ENCODE measurements at places on chromosomes 1 and 21.

GRCh38 chr1:200172311-200172710, 144.8 kb downstream of the NR5A2 start:
- no peaks in the 10 kb centered on the region for H3K36me3 ChIP-seq
- DNase-seq = no peak
- H3K4me3 ChIP-seq = no peak overlapping the region
- no peak overlapping the region for H3K27ac ChIP-seq

- peak; percentile 67 for DNase-seq
- no peaks in the 10 kb centered on the region for H3K36me3 ChIP-seq
- no peaks in the 10 kb centered on the region for H3K27me3 ChIP-seq
- peaks cover 28% of the 10 kb centered on the region for H3K4me1 ChIP-seq
Observed at GRCh38 chr1:234533975-234534876, 55.2 kb upstream of the TARBP1 start.

DNA sequence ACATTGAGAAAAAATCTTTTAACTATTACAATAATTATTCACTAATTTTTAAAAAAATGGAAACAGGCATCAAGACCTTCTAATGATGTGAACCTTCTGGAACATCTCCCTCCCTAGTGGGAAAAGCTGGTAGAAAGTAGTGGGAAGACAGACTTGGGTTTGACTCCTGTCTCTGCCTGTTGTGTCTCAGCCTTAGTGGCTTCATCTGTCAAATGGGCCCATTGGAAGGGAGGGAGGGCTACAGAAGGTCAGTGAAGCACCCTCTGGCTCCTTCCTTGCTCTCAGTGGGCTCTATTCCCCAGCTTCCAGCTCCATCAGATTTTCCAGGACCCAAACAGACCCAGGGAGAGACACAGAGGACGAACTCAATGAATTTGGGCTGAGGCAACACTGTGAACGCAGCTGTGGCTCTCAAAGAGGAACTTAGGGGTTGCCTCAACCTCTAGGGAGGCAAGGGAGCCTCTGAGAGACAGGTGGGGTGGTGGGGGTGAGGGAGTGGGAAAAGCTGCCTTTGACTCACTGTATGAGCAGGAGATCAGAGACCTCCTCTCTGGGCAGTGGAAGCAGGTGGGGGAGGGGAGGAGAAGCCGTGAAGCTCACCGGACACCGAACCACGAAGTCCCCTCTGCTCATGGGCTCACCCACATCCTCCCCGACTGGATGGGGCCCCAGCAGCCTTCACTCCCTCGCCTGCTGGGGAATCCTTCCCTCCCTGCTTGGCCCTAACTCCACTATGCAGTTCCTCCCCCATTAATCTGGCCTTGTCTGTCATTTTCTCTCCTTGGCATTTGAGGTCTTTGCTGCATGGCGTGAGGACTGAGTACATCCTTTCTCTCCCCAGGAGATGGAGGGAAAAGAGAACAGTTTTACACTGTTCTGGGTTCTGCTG, 4.5 kb downstream of the CNR2 start:
- peaks cover 3% of the 10 kb centered on the region for H3K27me3 ChIP-seq
- H3K4me3 ChIP-seq = no peak overlapping the region
- H3K36me3 ChIP-seq = no peaks in the 10 kb centered on the region
- H3K4me1 ChIP-seq = peaks cover 3% of the 10 kb centered on the region
- no peak overlapping the region for H3K27ac ChIP-seq
- DNase-seq = no peak

DNA sequence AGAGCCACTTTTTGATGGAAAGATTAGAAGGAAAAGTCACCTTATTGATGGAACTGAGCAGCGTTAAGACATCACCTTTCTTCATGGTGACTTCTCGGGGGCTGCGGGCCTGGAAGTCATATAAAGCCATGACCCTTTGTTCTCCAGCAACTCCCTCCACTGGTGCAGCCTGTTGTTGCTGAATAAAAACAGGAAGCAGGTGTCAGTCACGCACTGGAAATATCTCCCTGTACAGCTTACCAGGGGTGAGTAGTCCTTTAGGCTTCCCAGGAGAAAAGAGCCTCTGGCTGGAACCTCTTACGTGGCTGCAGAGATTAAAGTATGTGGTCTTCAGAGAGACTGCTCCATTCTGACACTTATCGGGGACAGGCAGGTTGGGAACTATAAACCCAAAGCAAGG, 31.9 kb downstream of the SPTA1 start:
- no peaks in the 10 kb centered on the region for H3K4me1 ChIP-seq
- no peaks in the 10 kb centered on the region for H3K36me3 ChIP-seq
- peak; percentile 14 for DNase-seq
- no peaks in the 10 kb centered on the region for H3K27me3 ChIP-seq
- H3K4me3 ChIP-seq = no peak overlapping the region
- H3K27ac ChIP-seq = no peak overlapping the region

DNA sequence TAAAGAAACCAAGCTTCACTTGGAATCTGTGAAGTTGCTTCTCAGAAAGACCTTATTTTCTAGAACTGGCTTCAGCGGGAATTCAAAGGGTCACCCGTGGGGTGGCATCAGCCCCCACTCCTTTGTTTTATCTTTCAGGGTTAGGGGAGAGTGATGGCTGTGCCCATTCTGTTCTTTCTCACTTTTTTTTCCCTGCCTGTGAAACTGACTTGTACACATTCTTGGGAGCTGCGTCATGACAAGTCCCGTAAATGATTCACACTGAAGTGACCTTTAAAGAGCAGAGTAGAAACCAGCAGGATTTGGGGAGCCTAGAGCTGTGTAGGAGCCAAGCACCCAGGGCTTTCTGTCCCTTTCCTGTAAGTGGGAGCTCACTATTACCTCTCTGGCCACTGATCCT, 43.8 kb downstream of the SLC44A3 start:
- H3K4me3 ChIP-seq = no peak overlapping the region
- H3K4me1 ChIP-seq = peaks cover 21% of the 10 kb centered on the region
- no peaks in the 10 kb centered on the region for H3K27me3 ChIP-seq

DNA sequence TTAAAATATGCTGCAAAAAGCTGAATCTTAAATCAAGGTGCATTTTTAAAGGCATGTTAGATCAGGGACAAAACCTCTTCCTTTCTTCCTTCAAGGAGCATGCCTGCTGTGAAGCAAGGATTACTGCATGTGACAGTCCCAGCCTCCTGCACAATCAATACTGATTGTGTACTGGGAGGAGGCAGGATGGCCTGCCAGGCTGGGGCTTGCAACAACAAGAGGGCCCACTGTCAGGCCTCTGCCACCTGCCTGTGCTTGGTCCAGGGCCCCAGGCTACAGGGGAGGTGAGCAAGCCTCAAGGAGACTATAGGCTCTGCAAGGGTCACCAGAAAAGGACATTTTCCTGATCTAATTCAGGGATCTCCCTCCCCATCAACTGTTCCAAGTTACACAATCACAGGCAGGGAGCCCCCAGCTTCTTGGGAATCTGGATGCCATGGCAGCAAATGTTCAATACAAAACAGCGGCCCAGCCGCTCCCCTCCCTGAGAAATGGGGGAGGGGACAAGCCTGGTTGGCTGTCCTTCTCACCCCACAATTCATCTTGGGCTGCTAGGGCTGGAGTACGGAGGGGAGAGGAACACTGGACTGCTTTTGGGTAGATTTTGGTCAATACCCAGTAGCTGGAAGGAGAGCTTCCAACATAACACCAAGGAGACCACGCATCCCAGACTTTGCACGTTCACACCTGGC, 76.7 kb downstream of the SSBP3 start:
- no peak overlapping the region for H3K27ac ChIP-seq
- no peaks in the 10 kb centered on the region for H3K27me3 ChIP-seq
- no peak for DNase-seq
- peaks cover 5% of the 10 kb centered on the region for H3K36me3 ChIP-seq
- H3K4me1 ChIP-seq = peaks cover 45% of the 10 kb centered on the region

- H3K27me3 ChIP-seq = no peaks in the 10 kb centered on the region
- DNase-seq = no peak
- no peak overlapping the region for H3K27ac ChIP-seq
- peaks cover 2% of the 10 kb centered on the region for H3K36me3 ChIP-seq
- no peak overlapping the region for H3K4me3 ChIP-seq
- no peaks in the 10 kb centered on the region for H3K4me1 ChIP-seq
Observed at GRCh38 chr1:198318085-198318484, 161.3 kb downstream of the NEK7 start.

GRCh38 chr1:30875197-30875596, 33.4 kb downstream of the SDC3 start:
- no peak overlapping the region for H3K27ac ChIP-seq
- H3K36me3 ChIP-seq = peaks cover 54% of the 10 kb centered on the region
- H3K27me3 ChIP-seq = no peaks in the 10 kb centered on the region
- H3K4me1 ChIP-seq = peaks cover 8% of the 10 kb centered on the region
- no peak overlapping the region for H3K4me3 ChIP-seq

- no peak overlapping the region for H3K27ac ChIP-seq
- DNase-seq = peak; percentile 67
- no peaks in the 10 kb centered on the region for H3K4me1 ChIP-seq
Observed at GRCh38 chr1:24047110-24047477, 64.8 kb downstream of the MYOM3 start.

DNA sequence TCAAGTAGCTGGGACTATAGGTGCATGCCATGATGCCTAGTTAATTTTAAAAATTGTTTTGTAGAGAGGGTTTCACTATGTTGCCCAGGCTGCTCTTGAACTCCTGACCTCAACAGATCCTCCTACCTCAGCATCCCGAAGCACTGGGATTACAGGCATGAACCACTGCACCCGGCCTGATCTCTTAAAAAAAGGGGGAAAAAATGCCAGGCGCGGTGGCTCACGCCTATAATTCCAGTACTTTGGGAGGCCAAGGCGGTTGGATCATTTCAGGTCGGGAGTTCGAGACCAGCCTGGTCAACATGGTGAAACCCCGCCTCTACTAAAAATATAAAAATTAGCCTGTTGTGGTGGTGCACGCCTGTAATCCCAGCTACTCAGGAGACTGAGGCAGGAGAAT, 13.2 kb downstream of the AVPR1B start:
- peaks cover 9% of the 10 kb centered on the region for H3K4me1 ChIP-seq
- no peaks in the 10 kb centered on the region for H3K36me3 ChIP-seq
- no peak for DNase-seq
- no peak overlapping the region for H3K4me3 ChIP-seq
- H3K27ac ChIP-seq = no peak overlapping the region

- no peak overlapping the region for H3K4me3 ChIP-seq
- no peak for DNase-seq
- no peaks in the 10 kb centered on the region for H3K4me1 ChIP-seq
- no peaks in the 10 kb centered on the region for H3K27me3 ChIP-seq
- H3K27ac ChIP-seq = no peak overlapping the region
Observed at GRCh38 chr1:23524163-23524562, 6.9 kb downstream of the E2F2 start.

DNA sequence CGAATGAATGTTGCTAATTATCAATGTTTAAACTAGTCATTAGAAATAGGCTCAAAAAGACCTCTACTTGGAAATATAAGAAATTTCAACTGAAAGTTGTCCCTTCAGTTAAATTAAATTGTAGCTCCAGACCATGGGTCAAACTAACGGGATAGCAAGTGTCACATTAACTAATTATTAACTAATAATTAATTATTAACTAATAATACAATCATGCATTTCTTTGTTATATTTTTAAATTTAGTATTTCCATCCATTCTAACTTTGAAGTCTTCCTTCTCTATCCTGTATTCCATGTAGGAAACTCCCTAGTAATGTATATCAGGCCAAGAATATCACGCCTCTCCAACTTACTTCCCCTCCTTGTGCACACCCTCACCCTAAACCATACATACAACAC, 43.4 kb upstream of the HOOK1 start:
- H3K27me3 ChIP-seq = no peaks in the 10 kb centered on the region
- H3K27ac ChIP-seq = no peak overlapping the region
- peaks cover 5% of the 10 kb centered on the region for H3K4me1 ChIP-seq
- no peak overlapping the region for H3K4me3 ChIP-seq

DNA sequence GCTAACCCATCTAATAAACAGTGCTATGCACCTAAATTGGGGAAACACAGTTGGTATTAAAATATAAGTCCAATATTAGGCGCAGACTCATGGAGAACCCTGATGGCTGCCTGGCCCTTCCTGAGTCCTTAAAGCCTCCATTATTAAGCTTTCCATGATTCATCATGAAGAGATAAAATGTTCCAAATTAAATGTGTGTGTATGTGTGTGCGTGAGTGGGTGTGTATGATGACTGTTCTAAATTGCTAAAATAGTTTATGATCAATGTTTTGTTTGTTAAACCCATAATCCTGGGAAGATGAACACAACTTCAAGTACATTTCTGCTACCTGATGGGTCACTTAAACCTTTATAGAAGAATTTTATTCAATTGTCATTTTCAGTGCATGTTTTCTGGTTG, 6.3 kb upstream of the RBBP5 start:
- H3K27me3 ChIP-seq = no peaks in the 10 kb centered on the region
- H3K4me1 ChIP-seq = no peaks in the 10 kb centered on the region

- no peaks in the 10 kb centered on the region for H3K36me3 ChIP-seq
- H3K4me1 ChIP-seq = no peaks in the 10 kb centered on the region
- H3K4me3 ChIP-seq = no peak within 1 kb of the TSS
- no peaks in the 10 kb centered on the region for H3K27me3 ChIP-seq
Observed at GRCh38 chr1:153030895-153031294, at the start of gene SPRR1B. TSS of gene SPRR1B (plus strand) at chr1:153031203. CDS start at chr1:153032346, 1,143 bp downstream.

GRCh38 chr1:223611936-223612335, 53.6 kb downstream of the CAPN8 start:
- no peaks in the 10 kb centered on the region for H3K4me1 ChIP-seq
- H3K4me3 ChIP-seq = no peak overlapping the region
- no peaks in the 10 kb centered on the region for H3K36me3 ChIP-seq
- no peaks in the 10 kb centered on the region for H3K27me3 ChIP-seq

DNA sequence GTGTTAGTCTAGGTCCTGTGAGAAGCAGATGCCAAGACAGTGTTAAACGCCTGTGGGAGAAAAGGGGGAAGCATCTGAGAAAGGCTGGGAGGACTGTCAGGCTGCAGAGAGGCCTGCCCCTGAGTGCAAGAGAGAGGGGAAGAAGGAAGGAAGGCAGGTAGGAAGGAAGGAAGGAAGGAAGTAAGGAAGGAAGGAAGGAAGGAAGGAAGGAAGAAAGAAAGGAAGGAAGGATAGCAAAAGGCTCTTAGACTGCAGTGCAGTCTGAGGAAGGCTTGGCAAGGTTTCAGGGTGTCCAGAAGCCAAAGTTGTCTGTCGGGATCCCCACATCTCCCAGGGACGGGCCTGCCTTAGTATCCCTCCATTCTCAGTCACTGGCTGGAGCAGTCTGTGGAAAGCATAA, 82.6 kb downstream of the SPATA46 start:
- no peak for DNase-seq
- H3K27ac ChIP-seq = no peak overlapping the region
- no peaks in the 10 kb centered on the region for H3K36me3 ChIP-seq
- no peaks in the 10 kb centered on the region for H3K4me1 ChIP-seq

DNA sequence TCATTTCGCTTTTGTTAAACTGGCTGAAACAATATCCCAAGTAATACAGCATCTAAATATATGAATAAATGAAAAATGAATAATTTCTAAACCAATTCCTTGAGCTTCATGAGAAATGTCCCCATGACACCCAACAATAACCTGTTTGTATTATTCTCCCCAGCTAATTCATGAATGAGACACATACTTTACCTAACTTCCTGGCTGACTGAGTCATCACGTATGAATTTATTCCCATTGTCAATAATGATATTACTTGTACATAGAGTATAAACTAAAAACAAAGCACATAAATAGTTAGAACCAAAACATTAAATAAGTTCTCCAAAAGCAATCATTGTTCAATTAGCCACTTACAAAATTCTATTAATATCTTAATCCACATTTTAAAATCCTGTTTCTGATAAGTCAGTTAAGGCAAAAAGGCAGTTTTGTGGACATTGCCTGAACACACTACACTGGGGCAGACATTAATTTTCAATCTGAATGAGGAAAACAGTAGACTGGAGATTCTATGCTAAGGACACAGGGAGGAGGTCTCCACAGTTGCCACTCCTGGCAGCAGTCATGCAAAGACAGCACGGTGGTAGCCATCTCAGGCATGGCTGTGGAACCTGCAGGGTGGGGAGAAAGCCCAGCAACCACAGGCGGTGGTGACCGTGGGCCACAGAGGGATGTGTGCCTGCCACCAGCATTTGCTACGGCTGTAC, 48.2 kb downstream of the SLC9C2 start:
- no peak overlapping the region for H3K4me3 ChIP-seq
- DNase-seq = no peak
- no peaks in the 10 kb centered on the region for H3K36me3 ChIP-seq
- H3K4me1 ChIP-seq = no peaks in the 10 kb centered on the region
- H3K27ac ChIP-seq = no peak overlapping the region
- H3K27me3 ChIP-seq = no peaks in the 10 kb centered on the region

Measured in trophoblast cell (in vitro differentiated cells and primary cell).